ENCODE measurements at places on chromosomes 16 and 17.
A peak's percentile ranks its signal among the peaks of the same experiment; 100 is the strongest.

DNA sequence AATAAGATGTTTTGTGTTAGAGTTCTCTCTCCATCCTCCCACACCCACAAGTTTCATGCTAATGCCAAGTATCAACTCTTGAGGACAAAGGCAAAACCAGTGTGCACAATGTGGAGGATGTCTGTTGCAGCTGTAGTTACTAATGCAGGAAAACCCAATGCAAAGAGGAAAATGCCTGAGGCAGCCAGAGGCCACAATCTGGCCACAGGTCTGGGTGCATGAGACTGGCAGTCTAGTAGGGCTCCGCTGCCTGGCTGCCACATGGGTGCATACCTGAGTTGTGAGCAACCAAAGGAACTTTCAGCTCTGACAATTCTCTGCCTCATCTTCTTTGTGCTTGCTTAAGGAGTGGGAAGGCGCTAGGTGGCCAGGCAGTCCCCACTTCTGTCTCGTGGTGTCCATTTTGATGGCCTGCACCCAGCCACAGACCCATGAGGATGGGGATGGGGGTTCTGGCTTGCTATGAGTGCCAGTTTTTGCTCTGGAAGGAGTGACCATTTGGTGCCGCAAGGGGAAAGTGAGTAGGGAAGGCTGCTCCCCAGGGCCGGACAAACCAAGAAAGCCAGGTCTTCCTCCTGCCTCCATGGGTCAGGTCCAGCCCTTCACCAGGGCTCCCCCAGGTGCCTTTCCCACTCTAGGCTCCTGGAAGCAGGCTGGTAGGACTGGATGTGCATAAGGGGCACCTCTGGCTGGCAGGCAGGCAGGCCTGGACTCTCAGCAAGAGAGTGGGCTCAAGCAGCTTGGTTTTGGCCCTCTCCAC, 4.2 kb upstream of the GFOD2 start:
- peak; percentile 72 for DNase-seq

- no peak for DNase-seq
These were observed 8.2 kb downstream of the TUFM start for GRCh38 chr16:28837672-28838557.

GRCh38 chr17:13522749-13523148, 79.0 kb downstream of the HS3ST3A1 start:
- no peak for DNase-seq

DNA sequence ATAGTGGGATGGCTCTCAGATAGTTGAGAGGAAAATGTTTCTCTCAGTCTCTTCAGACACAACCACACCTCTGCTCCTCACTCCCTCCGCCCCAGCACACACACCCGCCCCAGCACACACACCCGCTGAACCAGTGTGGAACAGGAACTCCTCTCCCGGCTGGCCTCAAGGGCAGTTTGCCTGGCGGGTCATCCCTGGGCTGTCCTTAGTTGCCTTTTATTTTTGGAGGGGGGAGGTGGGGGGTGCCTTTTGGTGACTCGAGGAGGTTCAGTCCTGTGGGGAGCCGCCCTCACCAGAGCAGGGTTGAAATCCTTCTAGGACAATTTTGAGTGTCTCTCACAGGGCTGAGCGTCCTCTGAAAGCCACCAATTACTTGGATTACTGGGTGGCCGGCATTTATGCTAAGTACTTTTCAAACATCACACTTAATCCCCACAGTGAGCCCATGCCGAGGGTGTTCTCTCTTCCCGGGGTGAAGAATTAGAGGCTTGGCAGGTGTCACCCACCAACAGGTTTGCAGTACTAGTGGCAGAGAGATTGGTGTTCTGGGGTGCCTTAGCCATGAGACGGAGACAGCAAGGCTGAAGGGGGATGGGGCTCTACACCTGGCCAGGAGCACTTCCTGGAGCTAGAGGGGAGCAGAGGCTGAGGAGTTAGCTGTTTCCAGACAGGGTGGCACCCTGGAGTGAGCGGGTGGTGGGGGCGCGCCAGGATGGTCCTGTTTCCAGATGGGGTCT, 2.8 kb downstream of the RASD1 start:
- DNase-seq = no peak

GRCh38 chr17:7211491-7212273, 8.0 kb downstream of the DLG4 start:
- no peak for DNase-seq

GRCh38 chr17:81998212-81998611, 20.8 kb downstream of the ASPSCR1 start:
- no peak for DNase-seq

DNA sequence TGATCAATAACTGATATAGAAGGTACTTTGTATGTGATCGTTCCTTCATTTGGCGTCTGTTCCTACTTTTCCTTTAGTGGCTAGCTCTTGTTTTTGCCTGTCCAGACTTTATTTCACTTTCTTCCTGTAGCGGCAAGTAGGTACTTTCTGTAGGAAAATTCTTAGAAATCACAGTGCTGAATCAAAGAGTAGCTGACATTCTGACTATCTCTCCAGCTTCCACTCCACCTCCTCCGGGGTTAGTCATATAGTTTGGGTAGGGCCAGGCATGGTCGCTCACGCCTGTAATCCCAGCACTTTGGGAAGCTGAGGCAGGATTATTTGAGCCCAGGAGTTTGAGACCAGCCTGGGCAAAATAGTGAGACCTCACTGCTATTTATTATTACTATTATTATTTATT, 29.9 kb upstream of the PAFAH1B1 start:
- no peak for DNase-seq

- DNase-seq = no peak
These were observed 2.1 kb upstream of the CUEDC1 start for GRCh38 chr17:57957120-57957850.

- no peak for DNase-seq
These were observed 1.7 kb downstream of the ATP2C2 start for GRCh38 chr16:84369938-84370627.

DNA sequence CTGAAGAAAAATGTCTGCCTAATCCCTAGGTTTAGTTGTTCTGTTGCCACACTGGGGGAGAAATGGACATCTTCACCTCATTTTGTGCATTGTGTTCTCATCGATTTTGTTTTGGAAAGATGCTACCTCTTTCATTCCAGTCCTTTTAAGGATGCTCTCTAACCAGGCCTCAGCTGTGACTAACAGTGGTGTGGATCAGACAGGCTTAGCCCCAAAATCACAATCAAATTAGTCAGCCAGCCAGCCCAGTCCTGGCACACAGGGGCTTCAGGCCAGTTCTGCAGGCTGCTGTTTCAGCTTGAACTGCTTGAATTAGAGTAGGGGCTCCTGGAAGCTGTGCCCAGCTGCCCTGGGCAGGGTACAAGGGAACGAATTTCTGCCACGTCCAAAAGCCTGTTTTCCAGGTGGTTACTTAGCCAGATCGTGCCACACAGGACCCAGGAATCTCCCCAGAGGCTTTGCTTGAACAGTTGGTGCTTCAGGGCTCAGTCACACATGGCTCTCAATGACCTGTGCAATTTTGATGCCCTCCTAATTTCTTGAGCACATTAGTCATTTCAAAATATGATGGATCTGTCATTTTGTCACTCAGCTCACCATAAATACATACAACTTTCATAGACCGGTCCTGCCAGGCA, 60.7 kb downstream of the CLEC16A start:
- DNase-seq = peak; percentile 32

DNA sequence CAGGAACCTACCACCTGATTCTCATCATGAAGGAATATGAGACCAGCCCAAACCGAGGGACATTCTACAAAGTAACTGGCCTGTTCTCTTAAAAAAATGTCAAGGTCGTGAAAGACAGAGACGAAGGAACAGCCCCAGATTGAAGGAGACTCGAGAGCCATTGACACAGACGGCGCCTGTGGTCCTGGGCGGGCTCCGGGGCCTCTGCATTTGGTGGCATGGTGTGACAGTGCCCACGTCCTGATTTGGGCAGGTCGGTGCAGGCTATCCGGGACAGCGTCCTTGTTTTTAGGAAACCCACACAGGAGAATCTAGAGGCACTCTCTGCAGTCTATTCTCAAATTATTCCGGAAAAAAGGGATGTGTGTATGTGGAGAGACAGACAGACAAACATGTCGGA, 64.1 kb downstream of the ADCY9 start:
- no peak for DNase-seq

DNA sequence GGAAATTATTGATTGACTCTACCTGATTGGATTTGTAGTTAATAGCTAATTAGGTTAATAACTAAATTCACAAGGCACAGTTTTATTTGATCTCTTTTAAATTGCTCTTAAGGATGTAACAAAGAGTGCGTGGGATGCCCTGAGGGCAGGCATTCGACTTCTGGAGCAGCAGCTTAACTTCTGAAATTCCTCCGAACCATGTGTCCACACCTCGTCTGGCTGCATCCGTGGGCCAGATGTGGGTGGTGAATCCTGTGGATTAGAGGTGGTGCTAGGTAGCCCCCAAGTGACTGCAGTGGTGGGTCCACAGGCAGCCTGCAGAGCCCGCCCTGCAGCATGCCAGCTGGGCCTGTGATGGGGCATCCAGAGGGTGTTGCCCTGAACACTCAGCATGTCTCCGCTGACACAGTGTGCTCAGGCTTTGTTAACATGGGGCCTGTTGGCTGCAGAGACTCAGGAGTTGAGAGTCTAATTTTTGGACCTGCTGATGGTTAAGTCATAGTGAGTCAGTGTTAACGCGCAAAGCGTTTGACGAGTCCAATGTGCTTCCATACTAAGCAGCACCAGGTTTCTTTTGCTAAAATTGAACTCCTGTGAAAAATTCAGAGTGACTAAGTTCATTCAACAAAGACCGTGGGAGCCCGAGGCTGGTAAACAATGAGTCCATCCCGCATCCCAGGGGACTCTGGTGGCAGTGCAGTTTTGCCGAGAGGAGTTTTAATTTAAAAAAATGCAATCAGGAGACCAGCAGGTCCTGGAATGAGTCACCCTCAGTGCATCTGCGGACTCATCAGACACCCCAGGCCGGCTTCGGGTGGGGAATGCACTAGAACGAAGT, 3.8 kb upstream of the NPB start:
- peak; percentile 90 for DNase-seq

DNA sequence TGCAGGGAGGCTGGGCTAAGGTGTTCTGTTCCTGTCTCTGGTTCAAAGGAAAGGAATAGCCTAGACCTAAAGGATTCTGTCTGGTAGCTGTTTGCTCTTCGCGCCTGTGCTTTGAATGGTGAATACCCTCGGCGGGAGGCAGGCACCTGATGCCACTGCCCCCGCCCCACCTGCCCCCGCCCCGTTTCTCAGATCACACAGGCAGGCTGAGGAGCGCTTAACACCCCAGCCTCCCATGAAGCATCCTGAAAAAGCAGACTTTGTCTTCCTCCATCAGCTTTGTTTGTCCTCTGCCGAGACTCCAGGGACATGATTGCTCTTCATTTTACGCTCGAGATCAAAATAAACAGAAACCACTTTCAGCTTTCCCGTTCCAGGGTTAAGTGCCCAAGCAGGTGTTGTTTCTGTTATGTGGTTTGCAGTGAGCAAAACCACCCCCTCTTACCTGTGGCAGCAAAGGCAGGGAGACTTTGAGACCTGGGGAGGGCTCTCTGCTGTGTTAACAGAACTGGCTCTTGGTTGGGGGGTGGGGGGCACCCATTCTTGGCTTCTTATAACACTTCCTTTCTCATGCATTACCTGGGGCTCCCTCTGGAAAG, 452.1 kb downstream of the WWOX start:
- no peak for DNase-seq

DNA sequence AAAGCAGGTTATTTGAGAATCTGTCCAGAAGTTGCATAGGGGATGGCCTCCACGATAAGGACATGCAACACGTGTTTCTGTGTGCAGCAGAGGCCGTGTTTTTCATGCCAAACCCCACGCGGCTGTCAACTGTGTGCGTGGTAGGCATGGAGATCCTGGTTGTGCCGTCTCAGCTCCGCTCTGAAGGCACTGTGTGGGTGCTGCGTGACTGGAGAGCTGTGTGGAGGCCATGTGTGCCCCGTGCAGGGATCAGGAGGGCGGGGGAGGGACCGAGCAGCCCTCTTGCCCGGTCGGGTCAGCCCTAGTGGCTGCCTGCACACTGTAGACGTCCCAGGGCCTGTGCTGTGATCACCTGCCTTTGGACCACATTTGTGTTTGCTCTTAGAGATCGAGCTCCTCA, 74.5 kb downstream of the SEC14L1 start:
- DNase-seq = no peak

DNA sequence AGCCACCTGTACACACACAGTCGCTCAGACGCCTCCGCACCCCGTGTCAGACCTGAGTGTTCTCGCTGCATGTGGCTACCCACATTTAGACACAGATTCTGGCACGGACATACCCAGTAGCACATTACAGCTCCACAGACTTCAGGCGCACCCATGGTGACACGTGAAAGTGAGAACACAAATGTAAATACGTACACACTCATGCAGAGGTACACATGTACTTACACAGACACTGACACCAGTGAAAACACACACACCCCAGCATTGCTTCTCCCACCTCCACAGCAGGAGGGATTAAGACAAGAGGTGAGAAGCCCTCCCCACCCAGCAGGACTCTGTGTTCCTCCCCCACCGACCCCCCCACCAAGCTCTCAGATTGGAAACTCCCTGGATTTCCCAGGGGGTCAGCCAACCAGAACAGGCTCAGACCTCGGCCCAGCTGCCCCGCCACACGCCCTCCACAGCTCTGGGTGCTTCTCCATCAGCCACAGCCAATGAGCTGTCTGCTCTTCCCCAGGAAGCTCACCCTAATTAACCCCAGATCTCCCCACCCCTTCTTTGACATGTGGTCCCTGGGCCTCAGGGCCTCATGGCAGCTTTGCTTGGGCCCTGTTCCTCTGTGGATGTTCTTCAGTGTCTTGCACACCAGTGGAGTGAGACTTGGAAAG, 5.3 kb upstream of the FOXN1 start:
- DNase-seq = no peak

GRCh38 chr16:1036726-1037393, 35.7 kb upstream of the SSTR5 start:
- no peak for DNase-seq

GRCh38 chr17:50573866-50574611, 13.5 kb downstream of the CACNA1G start:
- no peak for DNase-seq

DNA sequence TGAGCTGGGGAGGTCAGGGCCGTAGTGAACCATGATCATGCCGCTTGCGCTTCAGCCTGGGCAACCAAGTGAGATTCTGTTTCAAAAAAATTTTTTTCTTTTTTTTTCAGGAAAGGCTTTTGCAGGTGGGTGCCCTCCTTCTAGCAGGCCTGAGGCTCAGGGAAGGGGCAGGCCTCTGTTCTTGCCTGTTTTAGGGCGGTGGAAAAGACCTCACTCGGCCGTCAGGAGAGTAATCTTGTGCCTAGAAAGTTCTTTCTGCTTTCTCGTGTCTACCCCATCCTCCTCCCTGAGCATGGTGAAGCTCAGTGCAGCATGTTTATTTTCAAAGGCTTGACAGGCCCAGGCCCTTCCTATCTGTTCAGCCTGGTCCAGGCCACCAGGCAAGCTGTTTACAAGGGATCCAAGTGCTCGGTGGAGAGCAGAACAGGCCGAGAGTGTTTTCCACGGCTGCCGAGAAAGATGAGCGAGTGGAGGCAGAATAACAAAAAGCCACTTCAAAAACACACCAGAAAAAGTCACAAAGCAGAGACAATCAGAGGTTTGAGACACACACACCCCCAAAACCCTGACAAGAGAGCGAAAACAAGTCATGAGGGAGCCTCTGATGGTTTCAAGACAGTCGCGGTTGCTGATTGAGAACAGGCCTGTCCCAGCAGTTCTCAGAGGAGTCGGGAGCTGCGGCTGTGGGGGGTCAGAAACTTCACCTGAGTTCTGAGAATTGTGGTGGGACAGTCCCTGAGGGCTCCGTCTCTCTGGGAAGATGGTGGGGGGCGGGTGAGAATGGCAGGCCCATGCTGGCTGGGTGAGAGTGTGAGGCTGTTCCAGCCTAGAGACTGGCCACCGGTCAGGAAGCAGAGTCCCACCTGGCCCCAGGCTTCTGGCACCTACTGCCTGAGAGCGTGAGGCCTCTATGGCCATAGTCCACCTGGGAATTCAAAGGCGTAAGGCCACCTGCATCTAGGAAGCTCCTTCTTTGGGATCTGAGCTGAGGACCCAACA, 37.5 kb upstream of the CCR7 start:
- DNase-seq = no peak

Measured in GM04504 (cell line).